Activated naive CD8-positive, alpha-beta T cell treated with anti-CD3 and anti-CD28 coated beads, Interleukin-2, amount 10 ng/mL, durations not matched to agents 7 days and 5 days (primary cell): ENCODE measurements at places on chromosomes 13 and 19. TPM values are rescaled to one million over a fixed set of nuclear protein-coding genes. Genes with fewer than 3 reads are reported as not detected.

Gene GZMM
- 81.5 TPM for total RNA-seq

- peak; percentile 87 for DNase-seq
- no peaks in the 10 kb centered on the region for H3K27me3 ChIP-seq
- H3K27ac ChIP-seq = peak overlapping the region; percentile 93
- H3K36me3 ChIP-seq = peaks cover 31% of the 10 kb centered on the region
- peak overlapping the region; percentile 87 for H3K4me3 ChIP-seq
Observed at GRCh38 chr19:1068009-1069001, 1.3 kb downstream of the ARHGAP45 start.

DNA sequence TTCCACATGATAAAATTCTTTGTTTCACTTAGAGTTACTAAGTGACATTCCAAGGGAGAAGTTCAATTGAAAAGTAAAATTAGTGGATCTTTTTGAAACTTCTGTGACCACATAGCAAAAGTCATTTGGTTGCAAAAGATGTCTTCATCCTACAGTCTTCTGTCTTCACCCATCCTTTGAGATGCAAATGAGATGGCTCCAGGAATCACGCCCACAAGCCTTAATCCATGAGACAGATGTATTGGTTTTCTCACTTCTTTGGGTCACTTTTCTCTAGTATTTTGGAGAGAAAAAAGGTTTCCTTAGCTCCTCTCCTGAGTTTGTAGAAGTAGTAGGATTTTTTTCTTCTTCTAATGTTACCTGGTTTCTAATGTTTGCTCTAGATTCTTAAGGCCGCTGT lies 259.5 kb upstream of the SLC10A2 start:
- no peak overlapping the region for H3K27ac ChIP-seq
- H3K36me3 ChIP-seq = no peaks in the 10 kb centered on the region
- H3K27me3 ChIP-seq = no peaks in the 10 kb centered on the region
- no peak overlapping the region for H3K4me3 ChIP-seq
- DNase-seq = no peak

Gene KCNN4
- 38.3 TPM for total RNA-seq

- no peak overlapping the region for H3K4me3 ChIP-seq
- no peak for DNase-seq
- peaks cover 20% of the 10 kb centered on the region for H3K36me3 ChIP-seq
- H3K27ac ChIP-seq = no peak overlapping the region
- H3K27me3 ChIP-seq = no peaks in the 10 kb centered on the region
Observed at GRCh38 chr19:19324059-19324770, 3.6 kb downstream of the MAU2 start.

Gene PSG6
- total RNA-seq = not detected

Gene CPT1C
- 4.1 TPM for total RNA-seq

Gene OR10H1
- total RNA-seq = not detected
